ENCODE measurements at places on chromosomes 16 and 17. TPM values are rescaled to one million over a fixed set of nuclear protein-coding genes. Genes with fewer than 3 reads are reported as not detected.

Gene VAC14
- 17.3 TPM for total RNA-seq

DNA sequence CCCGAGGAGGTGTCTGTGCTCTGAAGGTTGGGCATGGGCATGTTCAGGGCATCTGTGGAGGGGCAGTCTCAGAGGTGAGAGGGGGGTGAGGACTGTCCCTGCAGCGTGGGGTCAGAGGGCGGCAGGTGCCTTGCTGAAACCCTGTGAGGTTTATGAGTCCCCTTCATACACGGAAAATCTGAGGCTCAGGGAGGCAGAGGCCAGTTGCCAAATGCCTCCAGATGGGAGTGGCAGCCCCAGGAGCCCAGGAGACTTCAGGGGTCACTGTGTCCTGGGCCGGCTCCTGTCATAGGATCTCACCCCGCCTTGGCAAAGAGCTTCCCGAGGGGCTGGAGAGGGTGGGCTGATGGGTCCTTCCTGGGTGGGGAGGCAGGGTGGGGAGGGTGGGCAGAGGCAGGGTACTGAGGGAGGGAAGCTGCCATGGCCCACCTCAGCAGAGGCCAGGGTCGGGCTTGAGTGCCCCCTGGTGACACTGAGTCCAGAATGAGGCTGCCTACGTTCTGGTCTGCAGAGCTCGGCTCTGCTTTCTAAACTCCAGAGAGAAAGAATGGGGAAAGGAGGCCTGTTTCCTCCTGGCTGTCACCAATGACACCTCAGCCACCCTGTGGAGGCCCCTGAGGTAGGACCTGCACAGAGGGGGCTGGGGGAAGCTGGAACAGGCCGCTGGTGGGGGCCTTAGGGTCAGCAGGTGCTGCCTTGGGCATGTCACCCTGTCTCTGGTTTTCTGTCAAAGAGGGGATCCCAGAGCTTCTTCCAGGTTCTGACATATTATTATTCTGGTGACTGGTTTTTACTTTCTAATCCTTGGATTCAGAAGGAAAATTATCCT, 1.1 kb downstream of the LGALS9 start:
- DNase-seq = no peak

- no peak for DNase-seq
These were observed 135.3 kb downstream of the WSCD1 start for GRCh38 chr17:6205525-6205924.

- no peak for DNase-seq
These were observed 25.2 kb downstream of the SREBF1 start for GRCh38 chr17:17811381-17812210.

Gene TP53TG3C
- not detected for total RNA-seq

DNA sequence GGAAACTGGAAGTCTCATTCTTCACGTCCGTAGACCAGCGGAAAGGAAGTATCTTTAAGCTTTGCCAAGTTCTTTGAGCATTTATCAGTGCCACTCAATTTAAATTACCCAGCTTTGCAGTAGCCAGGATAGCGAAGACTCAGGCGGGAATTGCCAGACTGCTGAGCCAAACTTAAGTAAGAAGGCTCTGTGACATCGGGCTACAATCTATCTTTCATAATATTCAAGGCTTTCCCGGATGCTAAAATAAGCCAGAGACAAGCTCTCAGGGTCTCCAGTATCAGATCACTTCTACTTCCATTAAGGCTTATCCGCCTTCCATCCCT, 436 bp upstream of the BRIP1 start:
- no peak for DNase-seq

Gene CD300C
- total RNA-seq = 0.50 TPM

DNA sequence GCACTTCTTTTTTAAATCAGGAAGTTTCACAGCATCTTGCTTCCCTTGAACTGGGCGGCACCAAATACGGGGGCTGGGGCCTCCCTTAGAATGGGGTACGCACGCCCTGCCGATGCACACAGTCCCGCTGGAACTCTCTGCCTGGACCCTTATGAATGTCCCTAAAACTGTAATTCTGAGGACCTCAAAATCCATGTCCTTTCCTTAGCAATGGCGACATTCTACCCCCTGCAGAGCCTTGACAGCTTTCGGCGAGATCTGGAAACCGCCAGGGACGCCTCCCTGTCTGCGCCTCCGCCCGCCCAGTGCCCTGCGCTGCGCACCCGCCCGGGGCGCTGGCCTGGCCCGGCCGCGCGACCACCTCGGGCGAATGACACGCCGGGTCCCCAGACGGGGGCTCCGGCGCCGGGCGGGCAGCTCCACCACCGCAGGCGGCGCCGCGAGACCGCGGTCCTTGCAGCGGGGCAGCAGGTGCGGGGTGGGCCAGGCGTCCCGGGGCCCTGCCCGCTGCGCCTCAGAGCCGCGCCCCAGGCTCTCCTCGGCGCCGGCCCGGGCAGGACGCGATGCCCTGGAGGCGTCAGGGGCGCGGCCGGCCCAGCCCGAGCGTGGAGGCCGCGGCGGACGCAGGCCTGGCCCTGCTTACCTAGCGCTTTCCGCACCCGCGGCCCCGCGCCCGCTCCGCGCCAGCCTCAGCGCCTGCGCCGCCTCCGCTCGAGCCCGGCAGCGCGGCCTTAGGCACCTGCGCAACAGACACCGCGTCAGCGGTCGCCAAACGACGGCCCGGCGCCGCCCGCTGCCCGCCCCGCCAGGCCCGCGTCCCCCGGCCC, 548 bp downstream of the HAGH start:
- peak; percentile 48 for DNase-seq

Gene CLEC3A
- not detected for total RNA-seq

DNA sequence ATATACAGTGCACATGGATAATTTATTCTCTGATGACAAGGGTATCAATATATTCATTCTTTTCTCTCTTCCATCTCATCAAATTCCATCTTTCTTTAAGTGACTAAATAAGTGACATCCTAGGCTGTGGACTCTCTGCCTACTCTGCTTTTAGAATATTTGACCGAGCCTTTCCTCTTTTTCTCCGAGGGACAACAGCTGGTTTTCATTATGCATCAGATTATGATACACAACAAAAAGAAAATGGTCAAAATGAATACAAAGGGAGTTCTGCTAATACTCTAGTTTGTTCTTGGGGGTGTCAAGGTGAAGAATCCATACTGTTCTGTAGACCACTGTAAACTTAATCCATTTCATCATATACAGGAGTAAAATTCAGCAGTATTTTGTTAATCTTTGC, 942.6 kb downstream of the KCNJ2 start:
- no peak for DNase-seq

- DNase-seq = peak; percentile 70
These were observed 925 bp downstream of the ZNF689 start for GRCh38 chr16:30609002-30609925.

Gene KRT31
- total RNA-seq = not detected

DNA sequence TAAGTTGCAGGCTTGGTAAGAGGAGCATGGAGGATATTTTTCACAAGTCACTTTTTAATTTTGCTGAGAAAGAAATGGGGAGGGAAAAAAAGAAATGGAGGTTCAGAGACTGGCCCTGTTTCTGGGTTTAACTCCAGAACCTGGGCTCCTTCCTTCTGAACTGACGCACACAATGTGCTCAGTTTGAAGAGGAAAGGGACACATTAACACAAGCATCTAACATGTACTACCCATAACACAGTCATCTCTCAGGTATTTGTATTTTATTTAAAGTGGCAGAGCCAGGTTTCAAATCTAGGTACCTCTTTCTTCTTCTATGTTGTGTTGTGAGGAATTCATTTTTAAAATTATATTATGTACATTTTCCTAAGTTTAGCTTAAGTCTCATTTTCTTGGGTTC, 5.3 kb upstream of the TMEM100 start:
- DNase-seq = no peak

GRCh38 chr17:36816907-36817288, 120.4 kb upstream of the LHX1 start:
- no peak for DNase-seq

Gene KRTAP4-6
- not detected for total RNA-seq

GRCh38 chr16:81327011-81327410, 12.2 kb downstream of the GAN start:
- no peak for DNase-seq

- DNase-seq = no peak
These were observed 53.4 kb upstream of the NKD1 start for GRCh38 chr16:50494501-50495491.

GRCh38 chr17:82231562-82232321, 2.9 kb downstream of the SLC16A3 start:
- DNase-seq = peak; percentile 78

GRCh38 chr17:81379523-81379942, 15.7 kb upstream of the BAHCC1 start:
- DNase-seq = no peak

- no peak for DNase-seq
These were observed 40.3 kb upstream of the SNN start for GRCh38 chr16:11627822-11628457.

DNA sequence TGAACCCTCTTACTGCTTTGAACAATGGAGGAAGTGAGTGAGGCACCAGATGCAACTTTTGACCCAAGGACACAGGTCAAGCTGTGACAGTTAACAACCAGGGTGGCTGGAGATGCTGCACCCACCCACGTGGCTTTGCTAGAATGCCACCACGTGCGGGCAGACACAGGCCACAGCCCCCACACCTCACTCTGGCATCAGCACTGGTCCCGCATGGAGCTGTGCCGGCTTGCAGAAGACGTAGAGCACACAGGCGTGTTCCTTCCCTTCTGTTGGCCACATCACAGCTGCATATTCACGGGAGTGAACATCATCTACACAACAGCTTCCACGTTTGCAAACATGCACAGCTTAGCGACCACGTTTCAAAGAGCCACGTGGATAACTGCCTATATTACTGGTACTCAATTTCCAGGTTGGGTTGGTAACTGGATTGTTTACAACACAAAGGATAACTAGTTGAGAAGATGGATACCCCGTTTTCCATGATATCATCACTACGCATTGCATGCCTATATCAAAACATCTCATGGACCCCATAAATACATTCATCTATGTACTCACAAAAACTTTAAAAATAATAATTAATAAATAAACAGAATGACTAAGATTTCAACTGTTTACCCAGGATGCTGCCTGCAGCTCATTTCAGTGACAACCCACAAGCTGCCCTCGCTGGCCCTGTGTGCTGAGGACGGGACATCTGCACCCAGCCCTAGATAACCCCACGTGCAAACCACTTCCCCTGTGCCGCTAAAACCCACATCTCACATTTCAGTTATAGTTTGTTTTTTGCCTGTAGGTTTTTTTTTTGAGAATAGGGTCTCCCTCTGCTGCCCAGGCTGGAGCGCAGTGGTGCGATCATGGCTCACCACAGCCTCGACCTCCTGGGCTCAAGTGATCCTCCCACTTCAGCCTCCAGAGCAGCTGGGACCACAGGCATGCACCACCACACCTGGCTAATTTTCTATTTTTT, 132.0 kb downstream of the ANKRD11 start:
- no peak for DNase-seq

- no peak for DNase-seq
These were observed 25.8 kb downstream of the ASIC2 start for GRCh38 chr17:33267271-33267790.

Gene C1QL1
- 0.13 TPM for total RNA-seq

DNA sequence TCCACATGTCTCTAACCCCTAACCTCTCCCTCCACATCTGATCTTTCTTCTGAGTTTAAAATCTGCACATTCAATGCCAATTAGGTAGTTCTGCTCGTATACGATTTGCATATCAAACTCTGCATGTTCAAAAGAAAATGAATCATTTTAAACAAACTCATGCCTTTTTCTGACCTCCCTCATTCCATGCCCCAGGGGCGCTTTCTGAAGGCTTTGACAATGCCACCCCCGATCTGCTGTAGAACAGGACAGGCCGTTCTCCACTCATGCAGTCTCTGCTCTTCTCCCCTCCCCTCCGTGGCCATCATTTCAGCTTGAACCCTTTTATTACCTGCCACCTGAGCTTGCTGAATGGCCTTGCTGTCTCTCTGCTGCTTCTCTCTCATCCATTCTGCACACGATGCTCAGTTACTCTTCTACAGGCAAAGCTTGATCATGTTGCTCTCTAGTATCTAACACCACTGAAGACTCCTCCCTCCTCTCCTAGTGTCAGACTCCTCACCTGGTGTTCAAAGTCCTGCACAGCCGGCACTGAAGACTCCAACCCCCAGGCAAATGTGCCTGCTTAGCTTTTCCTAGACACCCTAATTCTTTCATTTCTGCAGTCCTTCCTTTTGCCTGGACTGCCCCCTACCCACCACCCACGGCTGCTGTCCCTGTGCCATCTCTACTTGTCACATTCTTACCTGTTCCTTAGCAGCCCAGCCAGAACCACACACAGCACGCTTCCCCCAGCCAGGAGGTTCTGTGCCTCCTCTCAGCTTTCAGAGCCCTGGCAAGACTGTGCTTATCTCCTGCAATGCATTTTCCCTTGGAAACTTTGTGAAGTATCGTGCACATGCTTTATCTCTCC, 6.2 kb downstream of the TMEM238L start:
- no peak for DNase-seq

Gene CMTM2
- not detected for total RNA-seq

- DNase-seq = no peak
These were observed 327.9 kb downstream of the HS3ST4 start for GRCh38 chr16:26019381-26020242.

Gene MT1F
- 763 TPM for total RNA-seq

DNA sequence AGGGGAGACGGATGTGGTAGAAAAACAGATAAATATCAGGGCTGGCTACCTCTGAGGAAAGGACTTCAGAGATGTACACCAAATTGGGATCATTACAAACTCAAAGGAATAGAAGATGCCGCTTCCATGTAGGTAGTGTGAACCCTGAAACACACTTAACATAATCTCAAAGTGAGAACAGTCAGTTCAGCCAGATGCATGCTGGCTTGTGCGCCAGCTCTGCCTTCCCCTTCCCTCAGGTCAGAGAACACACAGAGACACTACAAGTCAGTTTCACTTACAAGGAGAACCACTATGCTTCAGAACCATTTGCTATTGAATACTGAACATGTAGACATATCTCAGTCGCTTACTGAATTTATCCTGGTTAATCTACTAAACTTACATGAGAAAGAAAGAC, 176.0 kb upstream of the AXIN2 start:
- no peak for DNase-seq

- DNase-seq = no peak
These were observed 39.2 kb downstream of the TEKT5 start for GRCh38 chr16:10655415-10655977.

DNA sequence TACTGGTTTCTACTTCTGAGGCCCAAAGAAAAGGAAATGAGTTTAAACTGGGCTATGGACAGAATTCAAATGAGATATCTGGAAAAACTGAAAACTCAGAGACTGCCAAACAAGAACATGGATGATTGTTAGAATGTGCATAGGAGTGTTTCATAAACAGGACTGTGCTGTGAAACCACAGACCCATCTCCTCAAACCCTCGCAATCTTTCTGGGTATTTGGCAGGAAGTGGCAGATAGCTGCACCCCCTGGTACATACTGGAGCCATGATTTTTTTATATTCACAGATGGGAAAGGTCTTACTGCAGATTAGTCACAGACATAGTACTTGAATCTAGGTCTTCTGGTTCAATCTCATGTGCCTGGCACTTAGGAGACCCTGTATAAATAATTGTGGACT, 145.0 kb downstream of the CCDC182 start:
- no peak for DNase-seq

Gene LPCAT2
- total RNA-seq = 1.6 TPM

Gene TLCD3A
- total RNA-seq = 0.50 TPM
